ENCODE measurements at places on chromosomes 2 and 18.

DNA sequence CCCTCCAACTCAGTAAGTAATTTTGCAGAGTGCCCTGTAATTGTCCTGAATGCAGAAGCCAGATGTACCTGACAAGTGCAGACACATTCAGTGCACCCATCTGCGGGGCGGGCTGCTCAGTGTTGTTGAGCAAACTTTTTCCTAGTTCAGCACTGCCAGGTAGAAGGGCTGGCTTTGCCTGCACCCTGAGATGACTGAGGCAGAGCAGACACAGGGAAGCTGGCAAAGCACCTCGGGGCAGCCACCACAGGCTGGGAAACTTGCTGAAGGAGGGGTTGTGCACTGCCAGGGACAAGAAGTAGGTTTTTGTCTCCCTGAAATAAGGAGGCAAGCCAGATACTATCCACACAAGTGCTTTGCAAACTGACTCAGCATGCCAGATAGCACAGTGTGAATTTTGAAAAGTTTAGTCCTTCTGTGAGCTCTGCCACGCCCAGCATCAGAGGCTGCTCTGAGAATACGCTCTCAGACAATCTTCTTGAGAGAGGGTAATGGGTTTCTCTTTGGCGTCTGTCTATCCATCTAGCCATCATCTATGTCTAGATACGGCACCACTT, 62.3 kb downstream of the SOWAHC start:
- DNase-seq, result no peak

- DNase-seq, result no peak
These were observed 87.1 kb downstream of the TNS1 start for GRCh38 chr2:217915706-217916105.

GRCh38 chr2:233312874-233313273, 5.3 kb downstream of the SAG start:
- no peak for DNase-seq

- DNase-seq, result no peak
These were observed 201.4 kb downstream of the SOCS6 start for GRCh38 chr18:70489986-70490933.

- DNase-seq, result no peak
These were observed 371.5 kb downstream of the NUP35 start for GRCh38 chr2:183495589-183496267.
